ENCODE measurements at places on chromosomes 3 and 15.

- DNase-seq, result no peak
Observed at GRCh38 chr3:175956964-175957363, 1097.8 kb downstream of the NAALADL2 start.

- DNase-seq, result no peak
Observed at GRCh38 chr3:193029800-193030199, 112.1 kb upstream of the MB21D2 start.

DNA sequence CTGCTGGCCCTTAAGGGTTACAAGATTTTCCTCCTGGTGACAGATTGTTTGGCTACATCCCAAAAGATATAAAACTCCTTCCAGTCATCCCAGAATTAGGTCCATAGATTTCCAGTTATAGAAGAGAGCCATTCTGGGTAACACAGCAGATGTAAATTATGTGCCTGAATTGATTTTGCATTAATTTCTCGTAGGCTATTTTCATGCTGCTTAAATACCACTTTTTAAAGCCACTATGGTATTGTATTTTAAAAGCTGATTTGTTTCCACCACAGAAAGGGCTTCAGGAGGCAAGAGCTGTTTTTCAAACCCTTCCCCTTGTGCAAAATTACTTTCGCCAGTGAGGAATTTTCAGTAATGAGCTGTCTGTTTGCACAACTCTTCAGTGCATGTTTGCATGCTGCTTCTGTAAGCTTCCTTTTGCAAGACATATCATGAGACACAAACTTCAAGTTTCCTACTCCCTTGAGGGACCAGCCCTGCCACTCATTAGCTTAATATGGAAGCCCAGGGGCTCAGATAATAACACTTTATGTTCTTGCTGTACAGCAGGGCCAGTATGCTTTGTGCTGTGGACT lies 105.4 kb upstream of the TNIK start:
- no peak for DNase-seq

DNA sequence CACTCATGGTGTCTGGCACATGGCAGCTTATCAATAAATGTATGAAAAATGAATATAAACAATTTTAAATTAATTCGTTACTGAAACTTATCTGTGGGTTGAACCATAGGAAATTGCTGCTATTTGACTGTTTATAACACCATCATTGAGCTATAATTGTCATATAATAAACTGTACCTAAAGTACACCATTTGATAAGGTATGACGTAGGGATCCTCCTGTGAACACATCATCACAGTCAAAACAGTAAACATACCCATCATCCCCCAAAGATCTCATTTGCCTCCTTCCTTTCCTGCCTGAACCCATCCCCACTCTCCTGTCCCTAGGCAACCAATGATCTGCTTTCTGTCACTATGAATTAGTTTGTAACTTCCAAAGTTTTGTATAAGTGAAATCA lies 151.0 kb upstream of the SLC2A2 start:
- DNase-seq, result no peak

GRCh38 chr3:20608054-20608738 lies 422.2 kb upstream of the SGO1 start:
- no peak for DNase-seq

DNA sequence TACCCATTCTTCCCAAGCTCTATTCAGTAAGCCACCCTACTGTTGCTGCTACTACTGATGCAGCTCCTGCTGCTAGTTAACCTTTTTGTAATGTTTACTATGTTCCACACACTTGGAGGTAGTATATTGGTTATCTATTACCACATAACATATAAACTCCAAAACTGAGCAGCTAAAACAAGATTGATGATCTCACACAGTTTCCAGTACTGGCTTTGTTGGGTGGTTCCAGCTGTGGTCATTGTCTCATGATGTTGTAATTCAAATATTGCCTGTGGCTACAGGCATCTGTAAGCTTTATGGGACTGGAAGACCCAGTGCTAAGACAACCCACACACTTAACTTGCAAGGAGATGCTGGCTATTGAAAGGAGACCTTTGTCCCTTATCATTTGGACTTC lies 556.2 kb upstream of the SUCLG2 start:
- no peak for DNase-seq

GRCh38 chr3:61857297-61857696 lies 295.9 kb downstream of the PTPRG start:
- no peak for DNase-seq

- DNase-seq, result no peak
Observed at GRCh38 chr3:150703299-150703755, 393 bp downstream of the ERICH6 start.
